Stimulated activated CD4-positive, alpha-beta T cell treated with anti-CD3 and anti-CD28 coated beads, TNF-alpha, amount 100 ng/mL, for 1 hour (primary cell): ENCODE measurements at places on chromosomes 4 and X.

GRCh38 chrX:96889726-96890125, 6.0 kb downstream of the RPA4 start:
- DNase-seq, result no peak

GRCh38 chr4:20544645-20545044, 155.6 kb upstream of the PACRGL start:
- no peak for DNase-seq

DNA sequence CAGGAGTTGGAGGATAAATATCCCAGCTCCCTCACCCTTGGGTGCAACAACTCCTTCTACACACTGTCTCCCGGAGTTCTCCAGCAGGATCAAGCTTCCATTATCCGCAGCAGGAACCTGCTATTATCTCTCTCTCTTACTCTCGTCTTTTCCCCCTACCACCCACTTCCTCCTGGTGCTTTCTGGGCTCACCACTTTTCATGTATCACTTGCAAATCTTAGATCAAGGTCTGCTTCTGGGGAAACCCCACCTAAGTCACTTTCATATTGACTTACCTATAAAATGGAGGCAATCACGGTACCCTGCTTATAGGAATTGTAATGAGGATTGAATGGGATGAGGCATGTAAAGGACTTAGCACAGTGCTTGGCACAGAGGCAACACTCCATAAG, 589.5 kb downstream of the BCOR start:
- no peak for DNase-seq

- DNase-seq, result no peak
Measured at GRCh38 chr4:72215198-72215597, 183.4 kb downstream of the NPFFR2 start.

DNA sequence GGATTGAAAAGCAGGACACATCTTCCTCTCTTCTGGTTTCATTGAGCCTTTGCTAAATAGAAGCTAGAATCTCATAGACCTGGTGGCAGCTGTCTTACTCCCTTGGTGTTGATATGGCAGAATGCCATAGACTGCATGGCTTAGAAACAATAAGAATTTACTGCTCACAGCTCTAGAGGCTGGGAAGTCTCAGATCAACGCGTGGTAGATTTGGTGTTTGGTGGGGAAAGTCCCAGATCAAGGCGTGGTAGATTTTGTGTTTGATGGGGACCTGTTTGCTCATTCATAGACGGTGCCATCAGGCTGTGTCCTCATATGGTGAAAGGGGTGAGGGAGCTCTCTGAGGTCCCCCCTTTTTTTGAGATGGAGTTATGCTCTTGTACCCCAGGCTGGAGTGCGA, 57.6 kb upstream of the PPP2R3B start:
- DNase-seq, result no peak

- DNase-seq, result no peak
Measured at GRCh38 chr4:101419336-101420135, 72.2 kb upstream of the PPP3CA start.

DNA sequence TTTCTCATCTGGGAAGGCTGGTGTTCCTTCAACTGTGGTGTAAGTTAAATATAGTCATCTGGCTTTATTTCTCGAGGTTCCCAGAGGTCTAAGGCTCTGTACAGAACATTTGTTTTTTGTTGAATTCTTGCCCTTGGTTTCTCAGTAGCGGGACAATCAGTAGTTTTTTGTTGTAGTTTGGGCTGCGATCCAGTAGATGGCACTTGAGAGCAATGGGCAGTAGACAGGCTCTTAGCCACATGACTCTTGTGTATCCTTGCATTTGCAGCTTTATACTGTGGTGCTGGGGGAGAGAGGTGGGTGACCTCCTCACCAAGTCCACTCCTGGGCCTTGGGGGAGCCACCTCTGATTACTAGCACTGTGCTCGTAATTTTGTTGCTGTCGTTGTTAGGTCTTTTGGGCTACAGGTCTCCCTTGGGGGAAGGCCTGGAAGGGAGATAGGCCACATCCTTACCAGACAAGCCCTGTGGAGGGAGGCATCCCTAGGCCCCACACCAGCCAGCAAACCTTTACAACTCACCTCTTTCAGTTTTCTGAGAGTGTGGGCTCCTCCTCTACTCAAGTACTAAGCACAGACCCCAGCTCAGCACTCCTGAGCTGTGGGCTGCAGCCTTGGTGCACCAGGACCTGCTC, 8.1 kb downstream of the ETDB start:
- no peak for DNase-seq

DNA sequence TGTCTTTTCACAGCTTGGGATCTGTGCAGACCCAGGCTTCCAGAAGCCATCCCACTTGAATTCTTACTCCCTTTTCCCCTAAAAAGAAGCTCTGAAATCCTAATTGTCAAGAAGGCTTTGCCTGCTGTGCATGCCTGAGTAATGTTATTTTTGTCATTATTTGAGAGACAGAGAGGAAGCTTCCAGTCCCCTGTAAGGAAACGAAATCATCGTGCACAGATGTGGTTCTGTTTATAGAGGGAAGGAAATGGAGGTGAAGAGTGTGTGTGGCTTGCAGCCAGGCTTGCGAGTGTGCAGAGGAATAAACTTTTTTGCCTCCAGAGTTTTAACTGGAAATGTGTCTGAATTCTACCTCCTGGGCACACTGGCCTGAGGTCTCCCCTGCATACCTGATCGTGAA, 70.2 kb downstream of the TBL1X start:
- no peak for DNase-seq

GRCh38 chr4:127788517-127788916, 6.4 kb downstream of the HSPA4L start:
- DNase-seq, result no peak

DNA sequence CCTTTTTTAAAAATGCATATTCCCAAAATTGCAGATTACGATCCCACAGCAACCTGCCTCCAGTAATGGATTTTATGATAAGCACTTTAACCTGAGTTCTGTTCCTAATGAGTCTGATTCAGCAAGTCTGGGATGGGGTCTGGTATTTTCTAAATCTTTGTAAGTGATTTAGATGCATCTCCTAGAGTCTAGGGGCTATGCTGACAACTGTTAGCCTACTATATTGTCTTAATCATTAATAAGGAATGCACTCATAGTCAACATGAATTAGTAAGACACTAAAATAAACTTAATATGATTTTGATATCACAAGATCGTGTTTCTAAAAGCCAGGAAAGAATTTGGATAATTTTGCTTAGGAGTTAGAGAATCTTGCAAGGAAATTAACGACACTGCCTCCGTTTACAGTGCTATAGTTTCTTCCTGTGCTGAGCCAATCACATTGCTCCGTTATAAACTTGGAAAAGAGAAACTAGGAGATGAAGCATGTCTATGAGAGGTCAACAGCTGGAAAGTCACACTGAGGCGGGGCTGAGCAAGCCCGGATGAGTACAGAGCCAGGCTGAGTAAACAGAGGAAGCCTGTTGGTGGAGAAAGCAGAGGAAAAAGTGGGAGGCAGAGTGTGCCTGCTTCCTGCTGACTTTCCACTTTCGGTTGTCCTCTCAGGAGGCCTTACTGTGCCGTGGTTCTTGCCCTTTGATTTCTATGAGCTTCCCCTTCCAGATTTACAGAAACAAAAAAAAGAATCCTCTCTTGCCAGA, 5.4 kb downstream of the SCARB2 start:
- DNase-seq, result no peak

GRCh38 chr4:117324851-117325491, 239.6 kb upstream of the TRAM1L1 start:
- no peak for DNase-seq
